NCI-H2081 treated with DMSO at 0.1 percent for 48 hours (cell line): ENCODE measurements at places on chromosomes 12 and 14.

GRCh38 chr12:84658877-84659276 lies 253.7 kb downstream of the SLC6A15 start:
- no peak for DNase-seq

- no peak for DNase-seq
These were observed 10.4 kb upstream of the ITPK1 start for GRCh38 chr14:93126111-93126510.

GRCh38 chr14:99240627-99241324 lies 31.2 kb downstream of the BCL11B start:
- no peak for DNase-seq

- DNase-seq = no peak
These were observed 183.4 kb downstream of the KIF26A start for GRCh38 chr14:104321802-104322130.

- DNase-seq = no peak
These were observed 75.3 kb upstream of the SYT10 start for GRCh38 chr12:33514893-33515292.

GRCh38 chr12:119989731-119990381 lies 820 bp downstream of the BICDL1 start:
- DNase-seq = no peak

DNA sequence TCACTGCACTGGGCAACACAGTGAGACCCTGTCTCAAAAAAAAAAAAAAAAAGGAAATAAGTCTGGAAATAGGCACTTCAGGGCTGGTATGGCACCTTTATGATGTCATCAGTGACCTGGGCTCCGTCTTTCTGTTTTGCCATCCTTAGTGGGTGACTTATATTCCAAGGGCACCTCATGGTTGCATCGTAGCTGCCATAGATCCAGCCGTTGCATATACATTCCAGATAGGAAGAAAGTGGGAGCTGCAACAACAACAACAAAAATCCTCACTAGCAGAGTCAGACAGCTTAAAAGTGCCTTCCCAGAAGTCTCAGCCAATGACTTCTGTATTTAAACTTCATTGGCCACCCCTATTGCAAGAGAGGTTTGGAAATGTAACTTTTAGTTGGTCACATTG lies 26.4 kb downstream of the MYL2 start:
- DNase-seq = no peak

DNA sequence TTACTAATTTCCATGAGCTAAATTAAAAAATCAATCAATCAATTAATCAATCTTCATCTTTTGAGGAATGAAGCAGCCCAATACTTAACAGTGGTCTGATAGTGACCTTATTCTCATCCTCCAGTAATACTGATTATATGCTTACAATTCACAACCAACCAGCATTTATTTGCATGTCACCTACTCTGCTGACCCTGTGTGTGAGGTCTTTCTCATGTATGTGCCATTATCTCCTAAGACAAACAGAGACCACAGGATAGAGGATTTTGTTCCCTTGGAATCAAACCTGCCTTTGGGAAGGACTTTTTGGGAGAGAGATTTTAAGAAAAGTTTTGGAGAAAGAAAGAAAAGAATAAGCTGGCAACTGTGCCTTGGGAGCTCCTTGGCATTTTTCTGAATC lies 197.2 kb downstream of the NRXN3 start:
- no peak for DNase-seq

GRCh38 chr14:28764257-28765160 lies 2.1 kb upstream of the FOXG1 start:
- DNase-seq = no peak

DNA sequence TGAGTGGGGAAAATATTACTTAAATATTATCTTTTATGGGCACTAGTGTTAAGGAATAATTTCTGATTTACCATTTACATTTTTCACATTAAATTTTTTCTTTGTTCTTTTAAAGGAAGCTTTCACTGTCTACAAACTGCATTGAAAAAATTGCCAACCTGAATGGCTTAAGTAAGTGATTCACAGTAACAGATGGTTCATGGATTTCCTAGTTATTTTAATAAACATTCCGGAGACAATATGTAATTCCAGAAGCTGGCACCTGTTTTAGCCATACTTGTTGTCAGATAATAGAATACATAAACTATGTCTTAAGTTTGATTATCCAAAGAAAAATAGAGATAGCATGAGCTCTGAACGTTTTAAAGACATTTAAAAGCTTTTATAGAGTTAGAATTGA lies 17.1 kb downstream of the DNAL1 start:
- DNase-seq = no peak

DNA sequence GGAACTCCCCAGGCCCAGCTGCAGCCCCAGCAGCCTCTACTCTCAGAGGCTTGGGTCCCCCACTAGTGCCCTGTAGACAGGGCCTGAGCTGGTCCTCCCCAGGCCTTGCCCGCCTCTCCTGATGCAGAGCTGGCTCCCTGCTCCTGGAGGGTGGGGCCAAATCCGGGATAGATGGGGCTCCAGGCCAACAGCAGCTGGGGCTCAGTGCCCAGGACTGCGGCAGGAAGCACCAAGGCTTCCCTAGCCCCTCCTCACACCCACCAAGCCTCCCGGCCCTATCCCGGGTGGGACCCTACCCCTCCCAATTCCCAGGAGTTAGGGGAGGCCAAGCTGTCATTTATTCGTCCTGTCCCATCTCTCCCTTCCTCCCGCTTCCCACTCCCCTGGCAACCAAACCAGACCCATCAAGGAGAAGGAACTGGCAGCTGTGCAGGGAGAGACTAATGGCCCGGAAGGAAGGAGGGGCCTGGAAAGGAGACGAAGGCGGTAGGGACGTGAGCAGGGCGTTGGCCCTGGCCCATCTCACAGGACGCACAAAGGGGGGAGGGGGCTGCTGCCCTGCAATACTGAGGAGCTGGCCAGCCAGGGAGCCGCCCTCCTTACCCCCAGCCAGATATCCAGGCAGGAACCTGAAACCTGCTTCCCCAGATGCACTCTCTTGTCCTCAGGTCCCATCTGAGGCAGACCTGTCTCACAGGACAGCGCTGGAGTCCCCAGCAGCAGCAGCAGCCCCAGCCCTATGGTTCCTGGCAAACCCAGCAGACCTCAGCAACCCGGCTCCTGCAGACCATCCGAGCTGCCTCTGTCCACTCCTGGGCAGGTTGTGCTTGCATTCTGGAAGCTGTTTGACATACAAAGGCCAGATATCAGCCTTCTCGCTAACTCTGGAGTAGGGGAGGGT lies 1.6 kb upstream of the PRPH start:
- no peak for DNase-seq

DNA sequence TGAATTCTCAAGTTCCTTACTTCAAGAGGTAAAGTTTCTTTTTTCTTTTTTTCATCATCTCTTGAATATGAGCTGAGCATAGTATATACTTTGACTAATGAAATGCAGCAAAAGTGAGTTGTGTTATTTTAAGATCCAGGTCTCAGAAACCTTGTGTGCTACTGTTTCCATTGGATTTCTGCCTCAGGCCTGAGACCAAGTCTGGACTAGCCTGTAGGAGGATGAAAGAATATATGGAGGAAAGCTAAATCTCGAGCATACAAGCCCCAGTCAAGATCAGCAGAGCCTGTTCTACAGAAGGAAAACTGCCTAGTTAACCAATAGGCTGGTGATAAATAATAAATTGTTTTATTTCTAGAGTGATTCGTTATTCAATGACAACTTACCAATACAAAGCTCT lies 652.5 kb downstream of the C12orf50 start:
- no peak for DNase-seq

DNA sequence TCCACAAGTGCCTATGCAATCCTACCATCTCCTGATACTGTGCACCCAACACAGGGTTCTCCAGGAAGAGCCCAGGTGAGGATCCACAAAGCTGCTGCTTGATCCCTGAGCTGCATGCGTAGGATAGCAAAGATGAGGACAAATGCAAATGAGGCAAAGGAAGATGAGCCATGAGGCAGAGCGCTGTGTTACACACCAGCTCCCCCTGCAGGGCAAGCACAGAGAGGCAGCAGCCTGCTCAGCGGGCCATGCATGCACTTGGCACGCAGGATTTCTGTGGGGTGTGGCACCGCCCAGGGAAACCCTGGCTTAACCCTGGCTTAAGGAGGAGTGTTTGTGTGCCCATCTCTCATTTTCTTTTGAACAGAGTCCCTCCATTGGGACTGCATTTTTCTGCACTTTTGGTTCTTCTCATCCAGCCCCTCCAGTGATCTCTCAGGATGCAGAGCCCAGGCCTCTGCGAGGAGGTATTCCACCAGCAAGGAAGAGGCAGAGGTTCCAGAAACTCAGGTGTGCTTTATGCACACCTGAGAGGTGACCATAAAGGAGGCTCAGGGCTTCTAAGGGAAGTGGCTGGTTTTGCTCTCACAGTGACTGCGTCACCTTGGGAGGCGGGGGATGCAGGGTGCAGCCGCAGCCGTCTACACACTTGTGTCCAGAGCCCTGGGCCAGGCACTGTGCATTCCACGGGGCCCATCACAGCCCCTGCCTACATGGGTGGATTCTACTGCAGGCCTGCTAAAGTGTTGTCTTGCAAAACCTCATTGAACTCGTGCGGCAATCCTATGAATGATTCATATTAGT lies 973.3 kb upstream of the TMEM132C start:
- no peak for DNase-seq

DNA sequence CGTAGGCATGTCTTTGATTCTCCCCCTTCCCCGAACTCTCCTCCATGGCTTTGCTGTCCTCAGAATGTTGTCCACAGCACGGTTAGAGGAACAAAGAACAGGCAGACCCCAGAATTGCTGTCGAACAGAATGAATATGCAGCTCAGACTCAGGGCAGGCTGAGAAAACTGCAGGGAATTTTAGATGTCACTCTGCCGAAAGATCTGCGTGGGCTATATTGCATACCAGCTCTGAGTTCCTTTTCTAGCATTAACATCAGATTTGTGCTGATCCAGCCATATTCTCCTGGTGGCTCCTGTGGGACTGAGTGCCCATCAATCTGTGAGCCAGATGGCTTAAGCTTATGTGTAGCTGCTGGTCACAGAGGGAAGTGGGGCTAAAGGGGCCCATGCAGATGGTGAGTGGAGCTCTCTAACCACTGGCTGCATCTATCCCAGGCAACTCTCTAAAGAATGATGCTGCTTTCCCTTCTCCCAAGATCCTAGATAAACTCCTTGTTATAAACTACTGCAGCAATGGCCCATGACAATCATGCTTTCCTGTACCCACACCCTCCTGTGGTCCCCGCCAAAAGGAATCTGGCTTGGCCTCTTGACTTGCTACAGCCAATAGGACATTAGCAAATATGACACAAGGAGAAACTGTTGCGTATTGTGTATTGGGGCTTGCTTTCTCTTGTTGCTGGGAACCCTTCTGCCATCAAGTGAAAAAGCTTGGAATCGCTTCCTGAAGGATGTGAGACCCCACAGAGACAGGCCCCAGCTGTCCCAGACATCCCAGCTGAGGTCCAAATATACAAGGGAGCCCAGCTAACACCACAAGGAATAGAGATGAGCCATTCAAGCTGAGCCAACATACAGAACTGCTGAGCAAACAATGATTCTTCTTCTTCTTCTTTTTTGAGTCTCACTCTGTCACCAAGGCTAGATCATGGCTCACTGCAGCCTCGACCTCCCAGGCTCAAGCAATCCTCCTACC lies 101.3 kb downstream of the FOXN3 start:
- no peak for DNase-seq

- no peak for DNase-seq
These were observed 15.2 kb downstream of the SLC7A8 start for GRCh38 chr14:23168246-23168645.

- no peak for DNase-seq
These were observed 113.4 kb upstream of the DYRK2 start for GRCh38 chr12:67535176-67535575.

DNA sequence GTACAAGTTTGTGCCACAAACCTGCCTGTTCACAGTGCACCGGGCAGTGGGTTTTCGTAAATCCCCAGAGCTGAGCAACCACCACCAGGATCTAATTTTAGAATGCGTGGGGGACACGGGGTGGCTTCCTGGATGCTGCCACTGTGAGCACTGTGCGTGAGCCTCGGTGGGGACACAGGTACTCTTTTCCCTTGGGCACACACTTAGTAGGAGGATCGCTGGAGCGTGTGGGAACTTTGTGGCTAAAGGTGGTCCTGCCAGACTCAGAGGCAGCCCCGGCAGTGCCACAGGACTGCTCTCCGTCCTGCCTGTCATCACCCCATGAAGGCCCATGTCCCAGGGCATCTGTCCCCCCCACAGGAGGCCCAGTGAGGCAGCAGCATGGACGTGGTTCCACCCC lies 21.1 kb downstream of the BTBD6 start:
- DNase-seq = no peak

- DNase-seq = no peak
These were observed 63.2 kb downstream of the ZNF664 start for GRCh38 chr12:124036171-124036598.

DNA sequence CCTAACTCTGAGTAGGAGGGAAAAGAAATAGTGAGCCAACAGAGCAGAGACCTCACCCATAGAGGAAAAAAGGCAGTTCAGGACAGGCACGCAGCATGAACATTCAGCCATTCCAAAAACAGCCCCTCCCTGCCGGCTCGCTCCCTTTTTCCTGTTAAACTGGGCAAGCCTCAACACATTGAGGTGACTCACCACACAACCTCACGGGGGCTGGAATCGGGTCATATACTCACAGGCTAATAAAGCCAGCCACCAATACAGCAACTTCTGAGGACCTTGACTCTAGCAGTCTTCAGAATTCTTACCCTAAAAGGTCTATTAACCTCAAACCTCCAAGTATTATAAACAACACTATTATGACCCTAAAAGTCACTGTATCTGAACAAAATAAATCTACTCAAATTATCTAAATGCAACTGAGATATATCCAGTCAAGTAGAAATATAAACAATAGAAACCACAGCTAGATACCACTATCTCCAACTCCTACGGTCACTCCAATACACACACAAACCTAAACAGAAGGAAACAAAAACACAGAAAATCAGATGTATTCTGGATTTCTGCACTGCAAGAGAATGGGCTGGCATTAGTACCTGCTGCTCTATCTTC lies 6.3 kb downstream of the YBX3 start:
- no peak for DNase-seq
